H9 (cell line): ENCODE measurements at places on chromosomes 11 and 22.

- DNase-seq, result no peak
Observed at GRCh38 chr11:86120807-86121206, 51.9 kb upstream of the PICALM start.

- DNase-seq, result no peak
Observed at GRCh38 chr11:66933531-66933930, 24.7 kb downstream of the PC start.

DNA sequence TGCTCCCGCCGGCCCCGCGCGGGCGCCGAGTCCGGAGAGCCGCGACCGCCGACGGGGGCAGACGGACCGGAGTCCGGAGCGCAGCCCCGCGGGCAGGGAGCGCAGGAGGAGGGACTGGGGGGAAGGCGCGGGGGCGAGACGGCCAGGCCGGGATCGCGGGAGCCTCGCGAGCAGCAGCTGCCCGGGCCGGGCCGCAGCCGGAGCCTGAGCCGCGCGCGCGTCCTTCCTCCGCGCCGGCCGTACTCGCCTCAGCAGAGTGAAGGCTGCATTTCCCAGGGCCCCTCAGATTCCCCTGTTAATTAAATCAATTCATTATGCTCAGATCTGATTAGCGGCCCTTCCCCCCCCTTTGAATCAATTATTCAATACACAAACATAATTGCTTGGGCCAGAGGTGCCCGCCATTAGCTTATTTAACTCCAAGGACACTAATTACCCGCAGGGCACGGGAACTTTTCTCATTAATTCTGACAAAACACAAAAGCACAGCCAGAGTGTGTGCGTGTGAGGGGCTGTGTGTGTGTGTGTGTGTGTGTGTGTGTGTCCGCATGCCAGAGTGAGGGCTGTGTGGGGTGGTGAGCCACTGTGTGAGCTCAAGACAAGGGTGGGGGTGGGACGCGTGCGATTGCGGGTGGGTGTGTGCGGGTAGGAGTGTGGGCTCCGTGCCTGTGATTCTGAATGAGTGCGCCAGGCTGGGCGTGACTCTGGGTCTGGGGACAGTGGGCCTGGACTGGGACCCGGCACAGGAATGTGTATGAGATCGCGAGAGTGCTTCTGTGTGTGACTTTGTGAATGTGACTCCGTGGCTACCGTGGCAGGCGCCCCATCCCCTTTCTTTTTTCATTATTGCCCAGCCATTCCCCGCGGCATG, 5.1 kb upstream of the LMO1 start:
- no peak for DNase-seq

- no peak for DNase-seq
Observed at GRCh38 chr11:86159581-86159891, 85.0 kb upstream of the EED start.

DNA sequence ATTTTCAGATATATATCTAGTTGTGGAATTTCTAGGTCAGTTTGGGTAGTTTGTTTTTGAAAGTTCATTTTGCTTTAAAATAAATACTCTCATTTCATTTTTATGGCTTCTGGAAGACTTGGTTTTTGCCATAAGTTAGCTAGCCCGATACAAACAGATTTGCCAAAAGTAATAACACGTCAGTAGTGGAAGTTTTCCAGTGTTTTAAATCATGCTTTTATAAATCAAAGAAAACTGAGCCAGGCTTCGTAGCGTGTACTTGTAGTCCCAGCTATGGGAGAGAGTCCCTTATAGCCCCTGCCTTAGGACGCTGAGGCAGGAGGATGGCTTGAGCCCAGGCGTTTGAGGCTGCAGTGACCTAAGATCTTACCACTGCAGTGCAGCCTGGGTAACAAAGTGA, 21.7 kb upstream of the MICALL1 start:
- DNase-seq, result no peak

- DNase-seq, result no peak
Observed at GRCh38 chr22:46082633-46083032, 67.7 kb upstream of the PPARA start.

- DNase-seq, result no peak
Observed at GRCh38 chr11:85385547-85385946, 241.6 kb downstream of the DLG2 start.

DNA sequence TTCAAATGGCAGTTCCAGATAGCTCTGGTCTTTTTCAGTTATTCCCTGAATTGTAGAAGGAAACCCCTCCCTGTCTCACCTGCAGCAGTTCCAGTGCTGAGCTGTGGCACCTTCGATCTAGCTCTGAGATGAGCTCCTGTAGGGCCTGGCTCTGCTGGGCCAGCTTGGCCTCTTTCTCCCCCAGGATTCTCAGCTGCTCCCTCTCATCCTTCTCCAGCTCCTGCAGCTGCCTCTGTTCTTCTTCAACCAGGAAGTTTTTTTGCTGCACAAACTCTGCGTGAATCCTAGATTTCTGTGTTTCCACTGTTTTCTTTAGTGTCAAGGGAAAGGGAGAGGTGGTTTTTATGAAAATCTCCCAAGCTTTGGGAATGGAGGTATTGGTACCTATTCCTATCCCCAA, 5.3 kb downstream of the TRIM21 start:
- no peak for DNase-seq

GRCh38 chr11:111120161-111120560, 125.4 kb upstream of the POU2AF2 start:
- DNase-seq, result no peak

- DNase-seq, result peak; percentile 93
Observed at GRCh38 chr22:38766076-38766777, 10.4 kb upstream of the SUN2 start.
